ENCODE measurements at places on chromosomes 1 and 21.

- no peak for DNase-seq
Measured at GRCh38 chr1:52253421-52253820, 111.5 kb downstream of the ZFYVE9 start.

DNA sequence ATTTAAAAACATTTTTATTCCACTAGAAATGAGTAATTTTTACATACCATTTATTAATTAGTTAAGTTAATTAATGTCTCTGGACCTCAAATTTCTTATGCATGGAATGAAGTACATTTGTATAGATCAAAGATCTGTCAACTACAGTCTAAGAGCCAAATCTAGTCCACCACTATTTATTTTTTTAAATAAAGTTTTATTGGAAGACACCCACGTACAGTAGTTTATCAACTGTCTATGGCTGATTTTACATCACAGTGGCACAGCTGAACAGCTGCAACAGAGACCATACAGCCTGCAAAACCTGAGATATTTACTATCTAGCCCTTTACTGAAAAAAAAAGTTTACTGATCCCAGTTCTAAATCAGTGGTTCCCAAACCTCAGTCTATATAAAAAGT is 188.6 kb upstream of the HP1BP3 start:
- DNase-seq, result no peak

DNA sequence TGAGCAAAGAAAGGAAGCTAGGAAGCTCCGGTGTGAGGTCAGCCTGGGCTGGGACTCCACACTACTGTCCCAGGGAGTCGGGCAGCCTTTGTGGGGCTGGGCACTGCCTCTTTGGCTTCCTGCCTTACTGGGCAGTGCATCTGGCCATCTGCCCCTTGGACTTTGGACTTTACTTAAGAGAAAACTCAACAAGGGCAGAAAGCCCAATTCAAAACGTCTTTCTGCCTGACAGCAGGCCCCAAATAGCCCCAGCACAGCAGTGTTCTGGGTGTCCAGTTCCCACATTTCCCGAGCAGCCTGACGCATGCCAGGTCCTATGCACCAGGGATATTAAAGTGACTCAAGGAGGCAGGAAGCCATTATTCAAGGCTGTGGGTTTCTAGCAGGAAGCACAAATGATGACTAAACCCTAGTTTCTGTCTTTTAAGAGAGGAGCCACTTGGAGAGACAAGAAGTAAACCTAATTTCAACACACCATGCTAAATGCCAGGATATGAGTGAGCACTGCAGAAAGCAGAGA is 37.9 kb upstream of the EDEM3 start:
- no peak for DNase-seq

- DNase-seq, result no peak
Measured at GRCh38 chr1:160068225-160068624, 1.7 kb downstream of the KCNJ10 start.

GRCh38 chr1:188022661-188023060 is 1193.9 kb downstream of the PLA2G4A start:
- no peak for DNase-seq
